DMS53 (cell line): ENCODE measurements at places on chromosomes 7 and 10.
A peak's percentile ranks its signal among the peaks of the same experiment; 100 is the strongest.

- peak; percentile 93 for DNase-seq
Measured at GRCh38 chr10:28774051-28774995, 97.0 kb downstream of the BAMBI start.

DNA sequence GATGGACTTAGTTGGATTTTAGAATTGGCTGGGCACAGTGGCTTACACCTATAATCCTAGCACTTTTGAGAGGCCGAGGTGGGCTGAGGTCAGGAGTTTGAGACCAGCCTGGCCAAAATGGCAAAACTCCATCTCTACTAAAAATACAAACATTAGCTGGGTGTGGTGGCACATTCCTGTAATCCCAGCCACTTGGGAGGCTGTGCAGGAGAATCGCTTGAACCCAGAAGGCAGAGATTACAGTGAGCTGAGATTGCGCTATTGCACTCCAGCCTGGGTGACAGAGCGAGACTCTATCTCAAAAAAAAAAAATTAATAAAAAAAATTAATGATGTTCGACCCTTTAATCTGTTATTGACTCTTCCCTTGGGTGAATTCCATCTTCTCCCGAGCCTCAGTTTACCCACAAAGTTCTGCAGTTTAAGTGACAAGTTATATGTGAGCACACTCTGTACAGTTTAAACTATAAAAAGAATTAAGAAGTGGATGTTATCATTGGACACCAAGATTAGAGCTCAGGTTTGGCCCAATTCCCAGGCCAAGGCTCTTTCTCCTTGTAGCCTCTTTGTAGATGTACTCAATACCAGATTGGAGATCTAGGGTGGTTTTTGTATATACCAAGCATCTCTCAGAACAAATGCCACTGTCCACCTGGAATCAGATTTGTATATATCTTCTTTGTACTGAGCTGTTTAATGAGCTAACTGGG lies 15.0 kb downstream of the KAT6B start:
- DNase-seq, result no peak

GRCh38 chr7:122014697-122015096 lies 129.4 kb downstream of the AASS start:
- DNase-seq, result peak; percentile 47

GRCh38 chr10:79014796-79015195 lies 54.0 kb upstream of the ZMIZ1 start:
- no peak for DNase-seq

GRCh38 chr10:114893251-114893650 lies 44.7 kb upstream of the TRUB1 start:
- DNase-seq, result peak; percentile 11

- no peak for DNase-seq
Measured at GRCh38 chr10:10873289-10873688, 144.4 kb upstream of the CELF2 start.

- no peak for DNase-seq
Measured at GRCh38 chr7:133501771-133502170, 248.9 kb downstream of the EXOC4 start.

GRCh38 chr7:11655163-11655562 lies 176.8 kb downstream of the THSD7A start:
- no peak for DNase-seq

DNA sequence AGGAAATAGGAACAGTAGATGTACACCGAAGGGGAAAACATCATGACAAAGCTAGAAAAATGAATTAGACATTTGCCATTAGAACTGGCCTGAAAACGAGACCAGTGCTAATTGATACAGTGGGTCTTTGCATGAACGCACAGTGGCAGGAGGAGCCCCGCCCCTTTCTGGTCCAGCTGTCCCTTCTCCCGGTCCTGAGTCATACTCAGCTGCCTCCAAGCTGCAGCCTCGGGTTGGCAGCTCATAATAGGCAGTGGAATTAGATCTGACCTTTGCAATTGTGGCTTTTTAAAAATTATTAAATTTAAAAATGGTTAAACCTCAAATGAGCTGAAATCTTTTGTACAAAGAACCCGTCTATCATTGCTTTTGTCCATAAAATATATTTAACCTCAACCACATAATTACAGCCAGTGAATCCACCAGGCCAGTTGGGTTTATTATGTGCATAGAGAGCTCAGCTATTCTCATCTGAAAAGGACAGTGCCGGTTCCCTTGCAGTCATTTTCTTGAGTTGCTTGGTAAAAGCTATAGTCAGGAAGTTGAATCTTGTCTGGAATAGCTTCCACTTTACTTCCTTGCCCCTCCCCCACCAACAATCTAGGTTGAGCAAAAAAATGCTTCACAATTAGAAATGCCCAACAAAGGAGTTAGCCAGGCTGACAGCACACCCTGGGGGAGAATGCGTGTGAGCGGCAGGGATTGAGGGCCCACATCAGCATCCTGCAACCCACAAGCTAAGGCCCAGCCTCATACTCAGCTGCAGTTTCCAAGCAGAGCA lies 147.1 kb downstream of the BUB3 start:
- DNase-seq, result peak; percentile 58

DNA sequence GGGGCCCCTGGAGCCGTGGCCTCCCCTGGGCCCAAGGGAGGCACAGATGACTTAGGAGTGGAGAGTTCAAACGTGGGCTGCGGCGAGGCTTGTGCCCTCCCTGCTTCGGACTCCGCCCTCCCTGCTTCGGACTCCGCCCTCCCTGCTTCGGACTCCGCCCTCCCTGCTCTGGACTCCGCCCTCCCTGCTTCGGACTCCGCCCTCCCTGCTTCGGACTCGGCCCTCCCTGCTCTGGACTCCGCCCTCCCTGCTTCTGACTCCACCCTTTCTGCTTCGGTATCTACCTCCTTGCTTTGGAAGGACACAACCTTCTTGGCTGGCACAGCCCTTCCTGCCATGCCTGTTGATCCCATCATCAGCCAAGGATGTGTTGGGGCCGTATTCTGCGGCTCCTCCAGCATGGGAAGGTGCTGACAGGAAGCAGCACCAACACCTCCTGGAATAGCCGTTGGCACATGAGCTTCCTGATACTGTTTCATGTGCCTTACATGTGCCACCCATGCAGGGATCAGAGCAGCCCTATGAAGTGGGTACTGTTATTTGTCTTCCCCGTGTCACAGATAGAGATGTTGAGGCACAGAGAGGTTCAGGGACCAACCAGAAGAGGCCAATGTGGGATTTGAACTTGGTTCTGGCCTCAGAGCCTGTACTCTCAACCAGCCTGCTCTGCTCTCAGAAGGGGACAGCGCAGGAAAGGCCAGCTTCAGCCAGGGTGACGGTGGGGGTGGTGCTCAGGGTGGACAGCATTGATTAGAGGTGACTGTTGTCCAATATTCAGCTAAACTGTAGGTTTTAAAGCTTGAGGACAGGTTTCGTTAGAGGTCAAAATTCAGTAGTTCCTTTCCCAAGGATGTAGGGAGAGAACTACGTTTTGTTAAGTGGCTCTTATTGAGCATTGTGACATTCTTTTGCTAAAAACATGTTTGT lies 114.5 kb downstream of the NKX6-2 start:
- DNase-seq, result no peak

- no peak for DNase-seq
Measured at GRCh38 chr10:88271761-88272543, 311.2 kb downstream of the RNLS start.
